Left kidney (tissue), 8 donors: ENCODE measurements at places on chromosomes 4 and X.

- no peak for DNase-seq
Observed at GRCh38 chrX:153537526-153538295, 20.3 kb downstream of the ATP2B3 start.

GRCh38 chrX:29012867-29013266, 425.6 kb downstream of the IL1RAPL1 start:
- no peak for DNase-seq

GRCh38 chrX:120753413-120754251, 122.0 kb downstream of the CT47B1 start:
- no peak for DNase-seq

GRCh38 chr4:155953151-155954117, at the start of gene CTSO:
Gene CTSO, minus strand, starts transcription at chr4:155953866. Its CDS starts 19 bp downstream, at chr4:155953847.
- peak; percentile 92 for DNase-seq

DNA sequence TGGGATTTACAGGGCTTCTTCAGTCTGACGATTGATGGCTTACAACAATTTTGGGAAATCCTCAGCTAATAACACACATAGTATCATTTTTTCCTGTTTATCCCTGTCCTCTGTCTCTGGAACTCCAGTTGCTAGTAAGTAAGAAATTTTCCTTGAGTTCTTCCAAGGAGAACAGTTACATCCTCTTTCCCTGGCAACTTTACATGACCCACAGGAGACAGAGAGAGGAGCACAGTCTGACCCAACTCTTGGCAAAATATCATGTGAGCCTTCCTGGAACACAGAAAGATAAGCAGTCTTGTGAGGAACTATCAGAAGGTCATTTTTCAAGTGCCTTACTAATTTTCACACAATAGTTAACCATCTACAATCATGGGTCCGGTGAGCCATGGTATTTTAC, 578.7 kb upstream of the PABPC4L start:
- DNase-seq, result peak; percentile 4

DNA sequence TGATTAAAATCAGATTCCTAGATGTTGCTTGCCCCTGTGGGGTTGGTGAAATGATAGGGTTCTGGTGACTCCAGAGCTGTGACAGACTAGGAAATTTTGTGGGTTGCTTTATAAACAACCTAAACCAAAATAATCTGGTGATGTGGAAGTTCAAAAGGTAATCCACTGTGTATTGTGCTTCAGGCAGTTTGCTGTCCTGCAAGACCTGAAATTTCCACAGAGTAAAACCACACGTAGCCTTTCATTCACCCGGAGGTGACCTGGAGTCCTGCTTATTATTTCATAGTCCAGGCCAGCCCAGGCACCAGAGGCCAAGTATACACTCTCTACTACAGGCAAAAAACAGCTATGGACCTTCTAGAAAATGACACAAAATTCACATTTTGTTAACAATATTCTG, 114.6 kb upstream of the CBR4 start:
- no peak for DNase-seq

DNA sequence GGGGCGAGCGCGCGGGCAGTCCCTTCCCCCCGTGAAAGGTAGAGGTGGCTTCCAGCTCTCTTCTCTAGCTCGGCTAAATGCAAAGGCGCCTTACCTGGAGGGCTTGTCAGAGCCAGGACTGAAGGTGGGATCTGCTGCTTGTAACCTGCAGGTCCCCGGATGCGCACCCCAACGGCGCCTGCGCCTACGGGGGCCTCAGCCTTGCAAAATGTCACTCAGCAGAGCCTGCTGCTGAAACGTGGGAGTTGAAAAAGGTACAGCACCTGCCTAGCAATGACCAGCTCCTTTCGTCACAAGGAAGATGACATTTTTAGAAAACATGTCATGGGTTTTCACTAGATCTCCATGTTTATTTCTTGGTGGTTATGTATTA, 583 bp downstream of the ABHD18 start:
- DNase-seq, result peak; percentile 40

DNA sequence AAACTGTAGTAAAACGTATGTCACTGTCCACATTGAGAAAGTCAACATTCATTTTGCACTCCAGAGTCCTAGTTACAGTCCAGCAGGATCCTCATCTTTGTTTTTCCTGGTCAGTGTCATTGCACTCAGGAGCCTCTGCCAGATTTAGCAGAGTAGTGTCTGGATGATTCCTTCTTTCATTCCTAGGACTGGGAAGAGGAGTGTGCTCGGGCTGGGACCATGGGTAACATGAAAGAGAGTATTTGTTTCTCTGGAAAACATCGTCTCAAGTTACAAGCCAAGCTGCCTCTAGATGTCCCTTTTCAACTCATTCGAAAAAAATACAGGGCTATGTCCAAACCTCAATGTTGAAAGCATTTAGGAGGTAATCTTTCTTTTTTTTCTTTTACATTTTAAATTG, 69.9 kb upstream of the TNIP3 start:
- no peak for DNase-seq

DNA sequence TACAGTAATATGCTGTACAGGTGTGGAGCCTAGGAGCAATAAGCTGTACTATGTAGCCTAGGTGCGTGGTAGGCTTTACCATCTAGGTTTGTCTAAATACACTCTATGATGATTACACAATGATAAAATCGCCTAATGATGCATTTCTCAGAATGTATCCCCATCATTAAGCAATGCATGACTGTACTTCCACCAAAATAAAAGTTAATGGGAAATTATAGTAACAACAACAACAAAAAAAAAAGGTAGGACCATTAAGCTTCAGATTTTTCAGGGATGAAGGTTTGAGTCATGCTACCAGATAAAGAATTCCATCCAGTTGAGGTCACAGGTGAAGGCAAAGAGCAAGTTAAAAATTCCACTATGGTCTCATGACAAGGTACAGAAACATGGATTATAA, 68.2 kb downstream of the MAGEA10 start:
- no peak for DNase-seq

DNA sequence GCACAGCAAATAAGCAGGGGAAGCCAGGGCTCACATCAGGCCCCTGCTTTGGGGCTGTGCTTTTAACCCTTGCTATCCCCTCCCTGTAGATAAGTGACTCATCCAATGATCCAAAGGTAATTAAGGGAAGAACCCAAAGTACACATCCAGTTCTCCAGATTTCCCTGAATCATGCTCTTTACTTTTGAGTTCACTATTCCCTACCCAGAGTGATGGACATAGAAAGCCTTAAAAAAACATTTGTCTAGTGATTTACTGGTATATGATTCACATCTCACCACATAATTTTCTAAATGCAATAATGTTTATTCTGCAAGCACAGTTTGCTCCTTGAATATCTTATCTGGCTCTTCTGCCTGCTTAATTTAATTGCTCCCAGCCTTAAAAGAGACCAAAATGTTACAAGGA, 136.2 kb downstream of the PPP3CA start:
- DNase-seq, result no peak

DNA sequence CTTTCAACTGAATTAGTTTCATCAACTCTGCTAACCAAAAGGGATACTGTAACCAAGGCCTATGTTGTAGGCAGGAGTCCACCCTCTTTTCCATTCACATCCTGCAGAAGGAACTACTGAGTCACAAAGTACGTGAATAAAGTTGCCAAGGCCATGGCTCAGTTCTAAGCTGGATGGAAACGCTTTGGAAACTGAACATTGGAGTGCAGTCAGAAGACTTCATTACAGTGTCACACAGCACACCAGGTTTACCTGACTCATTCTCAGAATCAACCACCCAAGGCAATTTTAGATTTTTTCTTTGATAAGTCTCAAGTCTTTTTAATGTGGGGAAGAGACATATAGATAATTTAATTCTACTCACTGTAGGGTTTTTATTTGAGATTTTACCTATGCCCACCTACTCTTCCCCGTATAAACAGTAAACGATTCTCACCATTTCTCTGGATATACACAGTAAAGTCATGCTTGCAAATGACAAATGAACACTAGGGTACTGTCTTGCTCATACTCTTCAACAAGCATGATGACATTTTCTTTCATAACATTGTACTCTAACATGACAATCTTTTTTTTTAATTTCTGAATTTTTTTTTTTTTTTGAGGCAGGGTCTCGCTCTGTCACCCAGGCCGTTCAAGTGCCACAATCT, 58.9 kb upstream of the RBM47 start:
- no peak for DNase-seq

DNA sequence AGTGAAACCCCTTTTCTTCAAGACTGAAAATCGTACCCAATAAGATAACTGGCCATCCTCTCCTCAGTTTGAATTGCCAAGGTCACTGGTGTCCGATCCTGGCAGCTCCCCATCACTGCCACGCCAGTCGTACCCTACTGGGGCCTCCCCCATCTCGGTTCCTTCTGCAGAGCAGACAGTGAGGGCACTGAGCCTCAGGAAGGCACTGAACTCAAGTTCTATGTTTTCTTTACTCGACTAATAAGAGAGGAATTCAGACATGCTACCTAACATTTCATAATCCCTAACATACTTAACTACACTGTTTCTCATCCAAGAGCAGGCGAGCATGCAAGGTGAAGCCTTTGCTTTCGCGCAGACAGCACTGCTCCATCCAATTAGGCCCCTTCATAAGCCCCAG, 23.4 kb downstream of the ZFYVE28 start:
- DNase-seq, result no peak

- DNase-seq, result no peak
Observed at GRCh38 chr4:26001413-26001812, 87.4 kb downstream of the SMIM20 start.

DNA sequence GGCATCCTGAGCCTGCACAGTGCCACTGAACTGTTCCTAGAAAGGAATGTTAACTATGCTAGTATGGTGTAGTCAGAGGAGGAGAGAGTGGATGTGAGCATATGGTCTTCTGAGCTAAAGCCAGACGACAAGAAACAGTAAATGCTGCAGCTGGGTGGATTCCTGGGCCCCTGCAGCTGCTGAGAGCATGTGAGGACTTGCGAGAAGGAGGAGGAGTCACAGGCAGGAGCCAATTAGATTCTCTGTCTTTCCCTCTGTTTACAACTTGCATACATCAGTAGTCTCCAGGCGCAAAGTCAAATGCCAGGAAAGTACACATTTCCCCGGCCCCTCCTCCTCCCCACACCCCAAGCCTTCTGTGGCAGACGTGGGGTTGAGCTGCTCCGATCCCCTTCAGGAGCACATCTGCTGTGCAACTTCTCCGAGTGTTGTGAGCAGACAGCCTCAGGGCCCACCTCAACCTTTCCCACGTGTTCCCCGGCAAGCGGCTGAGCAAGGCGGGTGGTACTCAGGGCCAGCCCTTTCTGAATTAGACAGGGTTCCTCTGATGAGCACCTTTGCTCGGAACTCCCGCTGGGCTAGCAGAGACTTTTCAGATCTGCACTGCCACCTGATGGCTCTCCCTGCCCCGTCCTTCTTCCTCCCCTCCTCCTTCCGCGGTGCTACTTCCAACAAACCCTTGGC, 108.7 kb upstream of the ATP6AP2 start:
- peak; percentile 65 for DNase-seq

DNA sequence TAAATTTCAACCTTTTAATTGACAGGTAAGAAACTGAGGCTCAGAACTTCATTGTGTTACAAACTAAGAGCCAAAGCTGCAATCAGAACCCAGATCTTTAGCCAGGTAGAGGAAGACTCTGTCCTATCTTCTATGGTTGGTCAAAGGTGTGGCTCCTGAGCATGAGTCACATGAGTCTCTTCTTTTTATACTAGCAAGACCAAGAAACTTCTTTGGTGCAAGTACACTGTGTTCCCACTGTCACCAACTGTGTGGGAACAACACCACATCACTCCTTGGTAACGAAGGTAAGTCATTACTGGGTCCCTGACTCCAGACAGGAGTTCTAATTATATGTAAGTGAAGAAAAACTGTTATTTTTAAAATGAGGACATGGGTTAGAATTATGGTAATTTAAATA, 290.1 kb downstream of the INPP4B start:
- no peak for DNase-seq

DNA sequence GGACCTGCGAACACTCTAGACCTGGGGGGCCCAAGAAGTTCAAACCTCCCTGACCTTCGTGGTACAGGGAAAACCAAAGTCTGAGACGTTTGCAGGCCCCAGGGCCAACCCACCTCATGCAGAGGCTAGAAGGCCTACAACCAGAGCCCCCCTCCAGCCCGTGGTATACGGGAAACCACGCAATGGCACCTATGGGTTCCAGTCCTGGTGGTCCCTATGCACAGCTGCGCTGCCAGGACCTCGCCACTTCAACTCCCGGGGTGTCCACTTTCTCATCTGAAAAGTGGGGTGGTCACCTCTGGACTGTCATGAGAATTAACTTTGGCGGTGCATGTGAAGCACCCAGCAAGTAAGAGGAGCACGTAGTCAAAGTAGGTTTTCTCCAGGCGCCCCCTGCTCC, 8.4 kb upstream of the MSX1 start:
- DNase-seq, result no peak
